ENCODE measurements at places on chromosomes 7 and 10.
A peak's percentile ranks its signal among the peaks of the same experiment; 100 is the strongest.

GRCh38 chr7:72405418-72405817, 6.7 kb downstream of the CALN1 start:
- no peak for DNase-seq

DNA sequence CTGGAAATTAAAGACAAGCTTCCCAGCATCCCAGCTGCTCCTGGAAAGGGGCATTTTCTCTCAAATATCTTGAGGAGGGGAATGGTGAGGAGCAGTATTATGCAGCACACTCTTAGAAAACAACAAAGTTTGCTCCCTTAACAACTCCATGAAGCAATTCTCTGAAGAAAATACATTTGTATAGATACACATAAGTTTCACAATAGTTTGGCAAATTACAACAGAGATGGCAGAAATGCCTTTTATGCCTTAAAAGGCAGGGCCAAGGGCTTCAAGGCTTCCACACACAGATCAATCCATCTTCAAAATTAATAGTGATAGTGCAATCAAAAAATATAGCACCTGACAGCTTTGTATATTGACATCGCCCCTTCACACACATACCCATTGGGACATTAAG, 12.2 kb downstream of the DGKI start:
- DNase-seq: no peak

- DNase-seq: no peak
These were observed 9.2 kb upstream of the GSAP start for GRCh38 chr7:77425101-77426051.

GRCh38 chr7:7554021-7554432, 12.7 kb upstream of the MIOS start:
- peak; percentile 64 for DNase-seq

DNA sequence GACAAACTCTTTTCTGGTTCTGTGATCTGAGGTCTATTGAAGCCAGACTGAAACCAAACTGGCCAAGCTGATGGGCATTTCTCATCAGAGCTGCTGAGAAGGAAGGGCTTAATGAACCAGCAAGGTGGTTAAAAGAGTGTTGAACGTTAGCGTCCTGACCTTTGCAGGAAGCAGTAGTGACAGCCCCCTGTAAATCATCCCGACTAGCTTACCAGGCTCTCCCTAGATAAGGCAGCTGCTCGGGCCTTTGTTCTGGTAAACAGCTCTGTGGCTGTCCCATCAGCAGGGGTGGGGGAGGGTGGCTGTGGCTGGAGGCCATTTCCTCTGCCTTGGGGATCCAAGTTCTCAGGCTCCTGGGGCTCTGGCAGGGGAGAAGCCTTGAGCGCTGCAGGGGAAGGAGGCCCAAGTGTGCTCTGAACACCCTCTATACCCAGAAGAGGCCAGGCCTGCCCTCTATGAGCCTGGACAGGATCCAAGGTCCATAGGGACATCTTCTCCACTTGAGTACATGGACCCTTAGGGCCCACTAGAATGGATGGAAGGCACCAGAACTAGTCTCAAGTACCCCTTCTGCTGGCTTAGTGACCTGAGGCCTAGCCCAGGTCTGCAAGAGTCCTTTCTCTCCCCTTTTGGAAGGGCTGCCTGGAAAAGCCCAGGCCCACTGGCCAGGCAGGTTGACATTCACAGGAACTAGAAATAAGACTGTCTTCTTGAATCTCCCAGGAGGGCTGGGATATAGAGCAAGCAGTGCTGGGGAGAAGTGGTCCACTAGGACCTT, 134.6 kb downstream of the ARHGAP22 start:
- no peak for DNase-seq

- no peak for DNase-seq
These were observed 44.9 kb downstream of the BEND7 start for GRCh38 chr10:13483951-13484350.

Data from kidney epithelial cell (primary cell).